ENCODE measurements at places on chromosomes 12 and 14.

- DNase-seq: no peak
Observed at GRCh38 chr12:112978163-112979040, at the start of gene OAS2. OAS2 (plus strand) TSS chr12:112978519; CDS start chr12:112978609, 90 bp downstream.

DNA sequence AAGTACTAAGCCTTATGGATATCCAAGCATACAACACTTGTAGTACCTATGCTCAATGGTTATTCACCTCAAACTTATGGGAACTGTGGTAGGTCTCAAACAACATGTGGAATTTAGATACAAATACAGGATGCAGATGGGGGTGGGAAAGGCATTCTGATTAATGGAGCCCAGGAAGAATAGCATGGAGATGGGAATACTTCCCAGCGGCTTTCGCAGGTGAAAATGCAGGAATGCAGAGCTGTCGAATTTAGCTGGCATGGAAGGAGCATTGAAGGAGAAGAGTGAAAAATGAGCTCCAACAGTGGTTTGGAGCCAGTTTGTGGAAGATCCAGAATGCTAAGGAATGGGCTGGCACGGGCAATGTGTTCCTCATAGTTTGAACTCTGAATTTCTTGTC is 89.9 kb downstream of the NKX2-1 start:
- DNase-seq: no peak

GRCh38 chr12:130639476-130640424 is 76.3 kb downstream of the RIMBP2 start:
- DNase-seq: no peak

DNA sequence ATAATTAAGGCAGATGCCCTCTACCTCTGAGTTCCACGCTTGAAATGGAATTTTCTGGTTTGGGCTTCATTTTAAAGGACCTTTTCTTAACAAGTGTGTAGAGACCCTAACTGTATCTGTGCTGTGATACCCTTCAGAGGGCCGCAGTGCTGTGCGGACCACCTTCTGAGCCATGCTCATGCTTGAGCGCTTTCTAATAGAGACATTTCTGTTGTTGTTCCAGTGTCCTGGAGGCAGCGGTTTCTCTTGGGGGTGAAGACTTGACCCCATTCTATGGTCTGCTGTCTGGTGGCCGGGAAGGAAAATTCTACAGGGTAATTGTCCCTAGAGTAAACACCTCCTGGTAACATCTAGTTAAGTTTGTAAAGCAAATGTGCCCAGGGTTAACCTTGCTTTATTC is 46.7 kb upstream of the BCL7A start:
- DNase-seq: no peak

- DNase-seq: no peak
Observed at GRCh38 chr12:67853204-67853603, 136.0 kb upstream of the IFNG-AS1 start.

Measured in astrocyte of the cerebellum (primary cell).